ENCODE measurements at places on chromosomes 1 and 21.

- DNase-seq, result no peak
Measured at GRCh38 chr1:225596736-225597135, 56.2 kb downstream of the ENAH start.

DNA sequence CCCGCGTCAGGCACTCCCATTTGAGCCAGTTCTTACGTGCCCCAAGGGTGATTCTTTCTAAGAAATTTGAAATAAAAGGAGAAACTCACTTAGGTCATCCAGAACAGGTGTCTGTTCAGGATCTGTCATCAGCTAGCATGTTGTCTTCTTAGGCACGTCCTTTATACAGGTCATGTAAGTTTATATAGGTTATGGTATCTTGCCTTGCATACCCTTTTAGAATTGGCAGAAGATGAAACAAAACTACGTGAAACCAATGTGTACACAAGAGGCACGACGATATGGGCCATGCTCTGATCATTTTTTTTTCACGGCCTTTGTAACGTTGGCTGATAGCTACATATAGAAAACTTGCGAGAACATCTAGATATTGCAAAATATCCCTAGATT lies 579 bp upstream of the GTF2B start:
- DNase-seq, result peak; percentile 43

DNA sequence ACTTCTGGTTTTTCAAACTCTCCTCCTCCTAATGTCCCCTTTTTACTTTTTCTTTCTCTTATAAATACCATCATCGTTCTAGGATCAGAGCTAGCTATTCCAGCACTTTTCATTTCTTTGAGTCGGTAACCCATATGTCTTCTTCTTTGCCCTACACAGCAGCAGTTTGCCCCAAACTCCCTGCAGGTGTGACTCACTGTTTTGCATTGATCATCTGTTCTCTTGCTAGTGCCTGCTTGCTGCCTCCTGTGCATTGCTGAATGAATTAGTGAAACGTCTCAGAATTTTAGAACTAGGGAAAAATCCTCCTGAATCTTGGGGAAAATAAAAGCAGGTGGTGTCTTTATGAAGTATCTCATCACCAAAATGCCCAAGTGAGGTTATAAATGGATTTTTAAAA lies 21.7 kb downstream of the KCNK2 start:
- DNase-seq, result no peak

DNA sequence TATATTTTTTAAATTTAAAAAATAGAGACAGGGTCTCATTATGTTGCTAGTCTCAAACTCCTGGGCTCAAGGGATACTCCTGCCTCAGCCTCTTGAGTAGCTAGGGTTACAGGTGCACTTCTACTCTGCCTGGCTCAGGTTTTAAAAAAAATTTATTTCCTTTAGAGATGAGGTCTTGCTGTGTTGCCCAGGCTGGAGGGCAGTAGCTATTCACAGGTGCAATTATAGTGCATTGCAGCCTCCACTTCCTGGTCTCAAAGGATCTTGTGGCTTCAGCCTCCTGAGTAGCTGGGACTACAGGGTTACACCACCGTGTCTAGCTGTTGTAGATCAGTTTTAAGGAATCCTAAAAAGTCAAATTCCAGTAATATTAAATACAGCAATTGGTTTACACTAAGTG lies 5.0 kb downstream of the RNF11 start:
- DNase-seq, result no peak

GRCh38 chr1:68383092-68383491 lies 66.7 kb downstream of the RPE65 start:
- no peak for DNase-seq

- no peak for DNase-seq
Measured at GRCh38 chr1:66332548-66332901, 201.4 kb upstream of the SGIP1 start.

DNA sequence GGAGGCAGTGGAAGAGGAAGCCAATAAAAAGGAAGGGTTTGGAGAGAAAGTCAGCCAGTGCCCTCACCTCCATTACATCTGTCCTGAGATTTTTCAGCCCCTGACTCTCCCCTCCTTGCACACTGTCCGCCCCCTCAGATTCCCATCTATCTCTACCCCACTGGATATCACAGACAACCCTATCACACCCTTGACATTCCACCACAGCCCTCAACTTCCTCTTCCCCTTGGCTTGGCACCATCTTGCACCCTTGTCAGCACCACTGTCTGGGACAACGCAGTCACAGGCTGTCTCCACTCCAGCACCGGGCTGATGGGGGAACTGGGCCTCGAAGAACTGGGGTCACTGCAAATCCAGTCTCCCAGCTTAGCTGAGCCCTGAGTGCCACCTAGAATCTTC lies 14.2 kb upstream of the PLEKHA6 start:
- DNase-seq, result no peak

- DNase-seq, result no peak
Measured at GRCh38 chr1:77282866-77283539, 1.2 kb downstream of the AK5 start.

DNA sequence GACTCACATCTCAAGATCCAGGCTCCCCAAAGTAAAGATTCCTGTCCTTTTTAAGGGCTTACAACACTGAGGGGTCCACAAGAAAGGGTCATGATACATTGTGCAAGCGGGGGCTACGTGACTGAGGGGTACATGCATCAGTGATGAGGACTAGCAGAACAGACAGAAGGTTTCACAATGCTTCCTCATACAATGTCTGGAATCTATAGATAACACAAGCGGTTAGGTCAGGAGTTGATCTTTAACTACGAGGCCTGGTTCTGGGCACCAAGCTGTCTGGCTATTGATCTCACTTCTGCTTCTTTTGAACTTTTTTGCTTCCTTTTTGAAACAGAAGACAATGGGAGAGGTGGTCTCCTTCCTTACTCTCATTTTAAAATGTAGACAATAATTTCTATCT lies 718.6 kb downstream of the AMY1C start:
- no peak for DNase-seq
